ENCODE measurements at places on chromosomes 5 and 9.

DNA sequence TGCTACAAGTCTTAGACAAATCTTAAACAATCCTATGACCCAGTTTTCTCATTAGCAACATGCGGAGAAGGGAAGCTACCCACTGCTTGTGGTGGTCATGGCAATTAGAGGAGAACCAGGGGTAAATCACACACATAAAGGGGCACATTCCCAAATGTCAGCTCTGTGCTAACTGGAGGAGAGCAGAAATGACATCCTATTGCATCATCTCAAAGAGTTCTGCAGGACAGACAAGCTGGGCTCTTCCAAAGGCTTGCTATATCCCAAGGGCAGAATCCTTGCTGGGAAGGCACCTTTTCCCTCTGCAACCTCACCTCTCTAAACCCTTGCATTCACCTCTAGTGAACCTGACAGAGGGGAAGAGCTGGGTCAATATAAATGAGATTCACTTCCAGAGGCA, 17.0 kb upstream of the WWC1 start:
- no peak for DNase-seq

DNA sequence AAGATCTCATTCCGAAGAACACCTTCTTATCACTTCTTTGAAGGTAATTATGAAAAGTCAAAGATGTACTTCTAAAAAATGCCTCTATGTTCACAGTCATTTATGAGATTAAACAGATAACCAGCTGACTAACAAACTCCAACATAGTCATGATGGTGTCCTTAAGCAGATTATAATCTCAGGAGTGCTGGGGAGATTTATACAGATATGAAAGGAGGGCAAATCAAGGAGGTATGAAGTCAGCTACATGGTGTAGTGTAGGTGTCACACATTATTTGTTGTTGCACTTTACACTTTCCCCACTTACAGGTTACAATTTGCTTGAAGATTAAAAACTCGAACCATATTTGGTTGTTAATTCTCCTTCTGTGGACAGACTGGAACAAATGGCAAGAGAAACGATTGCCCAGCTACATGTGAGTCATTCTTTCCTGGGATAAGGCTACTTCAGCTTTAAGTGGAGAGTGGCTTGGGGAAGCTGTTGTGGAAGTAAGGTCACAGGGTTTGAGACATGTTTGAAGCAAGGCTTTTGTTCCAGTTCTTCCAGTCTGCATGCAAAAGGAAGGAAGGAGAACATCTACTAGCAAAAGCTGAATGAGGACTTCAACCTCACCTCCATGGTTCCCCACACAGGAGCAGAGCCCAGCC, 320.1 kb downstream of the ADGRV1 start:
- DNase-seq, result no peak

DNA sequence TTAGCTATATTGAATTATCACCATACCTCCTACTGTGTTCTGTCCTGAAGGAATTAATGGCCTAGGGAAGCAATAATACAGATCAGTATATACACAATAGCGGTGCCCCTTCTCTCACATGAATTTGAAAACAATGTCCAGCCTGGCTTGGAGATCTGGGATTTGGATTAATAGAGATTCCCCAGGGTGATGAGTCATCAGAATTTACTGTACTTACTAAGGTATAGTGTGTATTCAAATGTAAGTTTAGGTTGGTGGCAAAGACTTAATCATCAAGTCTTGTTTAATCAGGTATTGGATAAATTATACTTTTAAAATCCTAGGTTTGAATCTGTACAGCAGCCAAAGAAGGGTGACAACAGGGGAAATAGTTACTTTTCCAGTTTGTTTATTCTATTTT, 121.5 kb downstream of the FEM1C start:
- no peak for DNase-seq

DNA sequence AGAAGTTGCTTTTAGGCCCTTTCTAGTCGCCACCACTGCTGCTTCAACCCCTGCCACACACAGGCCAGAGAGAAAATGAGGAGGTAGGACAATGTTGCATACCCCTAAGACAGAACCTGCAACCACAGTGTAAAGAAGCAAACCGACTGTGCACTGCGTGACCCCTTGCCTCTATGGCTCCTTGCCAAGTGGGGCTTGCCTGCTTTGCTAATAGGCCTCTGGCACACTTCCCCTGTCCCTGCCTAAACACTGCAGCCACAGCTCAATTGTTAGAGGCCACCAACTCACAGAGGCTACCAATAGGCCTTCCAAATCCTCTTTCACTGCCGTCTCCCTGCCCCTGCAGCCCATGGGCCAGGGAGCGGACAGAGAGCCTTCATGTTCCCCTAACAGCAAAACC, 280.1 kb downstream of the CDH10 start:
- peak; percentile 23 for DNase-seq

DNA sequence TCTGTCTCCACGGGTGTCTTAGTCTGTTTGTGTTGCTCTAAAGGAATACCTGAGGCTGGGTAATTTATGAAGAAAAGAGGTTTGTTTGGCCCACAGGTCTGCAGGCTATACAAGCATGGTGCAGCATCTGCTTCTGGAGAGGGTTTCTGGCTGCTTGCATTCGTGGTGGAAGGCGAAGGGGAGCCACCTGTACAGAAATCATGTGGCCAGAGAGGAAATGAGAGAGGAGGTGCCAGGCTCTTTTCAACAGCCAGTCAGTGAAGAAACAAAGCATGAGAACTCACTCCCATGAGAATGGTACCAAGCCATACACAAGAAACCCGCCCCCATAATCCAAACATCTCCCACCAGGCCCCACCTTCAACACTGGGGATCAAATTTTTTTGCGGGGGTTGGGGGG, 53.4 kb downstream of the PFDN1 start:
- DNase-seq, result no peak

DNA sequence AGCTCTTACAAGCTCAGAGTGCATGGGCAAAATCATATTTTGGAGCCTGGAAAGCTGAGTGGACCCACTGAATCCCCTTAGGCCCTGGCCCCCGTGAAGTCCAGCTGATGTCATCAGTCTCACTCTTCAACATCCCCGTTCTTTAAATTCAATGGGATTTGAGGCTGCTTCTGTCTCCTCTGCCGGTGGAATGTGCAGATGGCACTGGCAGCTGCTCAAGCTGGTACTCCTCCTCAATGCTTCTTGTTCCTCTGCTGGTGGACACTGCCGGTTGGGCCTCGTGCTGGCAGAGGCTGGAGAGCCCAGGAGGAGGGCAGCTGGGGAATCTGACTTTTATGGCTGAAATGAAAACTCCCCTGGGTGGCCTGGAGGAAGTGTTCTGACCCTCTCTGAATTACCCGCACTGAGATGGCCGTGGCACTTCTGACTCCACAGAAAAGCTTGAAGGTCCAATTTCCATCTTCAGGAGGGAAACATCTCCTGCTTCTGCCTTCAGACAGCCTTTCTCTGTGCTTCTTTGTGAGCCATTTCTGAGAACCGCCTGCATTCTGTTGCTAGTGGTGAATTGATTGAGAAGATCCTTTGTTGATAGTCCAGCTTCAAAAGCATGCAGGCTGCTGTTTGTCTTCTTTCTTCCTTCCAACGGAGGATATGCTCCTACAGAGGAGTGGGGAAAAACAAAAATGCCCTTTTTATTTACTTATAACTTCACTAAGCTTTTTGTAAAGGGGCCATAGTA, 298.9 kb downstream of the TMEM38B start:
- DNase-seq, result no peak

DNA sequence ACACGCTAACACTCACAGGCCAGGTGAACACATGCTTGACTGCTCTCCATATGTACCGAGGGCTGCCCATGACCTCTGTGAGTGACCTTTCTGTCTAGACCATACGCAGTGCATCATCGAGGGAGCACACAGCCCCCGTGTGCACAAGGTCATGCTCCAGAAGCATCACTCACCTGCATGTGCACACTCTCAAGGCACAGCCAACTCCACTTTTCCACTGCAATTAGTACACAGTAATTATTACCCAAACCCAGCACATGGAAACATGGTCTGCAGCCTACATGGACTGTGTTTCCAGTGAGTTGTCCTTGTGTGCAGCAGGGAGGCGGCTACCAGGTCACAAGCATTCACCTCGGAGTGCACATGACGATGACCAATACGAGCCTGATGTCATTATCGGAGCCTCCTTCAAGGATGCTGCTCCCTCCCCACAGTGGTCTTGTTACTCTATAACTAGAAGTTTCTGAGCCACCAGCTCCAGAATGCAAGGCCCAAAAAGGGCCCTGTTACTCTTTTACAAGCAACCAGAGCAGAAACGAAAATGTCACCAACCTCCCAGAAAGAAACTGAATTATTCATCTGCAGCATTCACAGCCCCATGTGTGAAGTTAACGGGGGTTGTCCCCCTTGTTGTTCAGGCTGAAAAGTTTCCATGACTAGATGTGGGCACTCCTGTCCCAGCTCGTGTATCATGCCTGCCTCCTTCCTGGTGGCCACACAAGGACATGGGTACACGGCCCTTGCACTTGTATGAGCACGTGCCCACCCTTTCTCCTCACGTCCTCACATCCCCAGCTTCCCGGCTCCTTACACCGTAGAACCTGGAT, 31.2 kb downstream of the SEMA4D start:
- no peak for DNase-seq

DNA sequence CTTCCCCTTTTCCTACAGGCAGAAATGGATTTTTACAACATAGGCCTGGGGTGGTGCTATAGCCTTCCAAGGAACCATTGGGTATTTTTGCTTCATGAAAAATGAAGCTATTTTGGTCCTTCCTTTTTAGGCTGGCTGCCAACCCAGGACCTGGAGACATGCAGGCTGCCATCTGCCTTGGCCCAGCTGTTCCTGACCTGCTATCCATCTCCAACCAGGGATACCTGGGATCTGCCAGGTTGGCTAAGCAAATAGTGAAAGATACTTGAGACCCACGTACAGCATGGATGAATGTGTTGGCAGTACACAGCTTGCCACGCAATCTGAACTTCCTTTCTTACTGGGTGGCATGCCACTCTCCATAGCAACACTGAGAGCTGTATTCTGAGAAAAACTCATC, 31.1 kb downstream of the MRPS27 start:
- DNase-seq, result no peak

GRCh38 chr5:78730300-78731094, 81.9 kb upstream of the LHFPL2 start:
- no peak for DNase-seq

DNA sequence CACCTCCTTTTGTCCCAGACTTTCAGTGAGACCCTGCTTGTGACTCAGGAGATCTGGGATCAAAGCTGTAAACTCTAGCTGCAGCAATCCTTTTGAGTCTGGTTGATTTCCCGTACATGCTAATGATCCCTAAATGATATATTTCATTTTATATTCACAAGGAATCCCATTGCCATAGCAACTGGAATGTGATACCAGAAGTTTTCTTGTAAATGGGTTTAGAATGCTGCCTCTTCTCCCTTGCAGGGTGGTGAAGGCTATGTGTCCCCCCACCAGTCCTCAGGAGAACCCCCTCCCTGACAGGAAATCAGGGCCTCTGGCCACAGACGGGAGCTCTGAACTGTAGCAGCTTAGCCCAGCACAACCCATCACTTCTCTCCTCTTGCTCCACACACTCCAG, 215.0 kb downstream of the FSTL4 start:
- DNase-seq, result no peak

GRCh38 chr9:119050281-119050680, 319.0 kb downstream of the BRINP1 start:
- no peak for DNase-seq

- DNase-seq, result peak; percentile 39
These were observed 173.5 kb downstream of the TRIM32 start for GRCh38 chr9:116860509-116861120.

GRCh38 chr5:89929834-89930233, 479.7 kb downstream of the CETN3 start:
- DNase-seq, result no peak

GRCh38 chr5:110221036-110221435, 505.4 kb downstream of the TMEM232 start:
- no peak for DNase-seq

DNA sequence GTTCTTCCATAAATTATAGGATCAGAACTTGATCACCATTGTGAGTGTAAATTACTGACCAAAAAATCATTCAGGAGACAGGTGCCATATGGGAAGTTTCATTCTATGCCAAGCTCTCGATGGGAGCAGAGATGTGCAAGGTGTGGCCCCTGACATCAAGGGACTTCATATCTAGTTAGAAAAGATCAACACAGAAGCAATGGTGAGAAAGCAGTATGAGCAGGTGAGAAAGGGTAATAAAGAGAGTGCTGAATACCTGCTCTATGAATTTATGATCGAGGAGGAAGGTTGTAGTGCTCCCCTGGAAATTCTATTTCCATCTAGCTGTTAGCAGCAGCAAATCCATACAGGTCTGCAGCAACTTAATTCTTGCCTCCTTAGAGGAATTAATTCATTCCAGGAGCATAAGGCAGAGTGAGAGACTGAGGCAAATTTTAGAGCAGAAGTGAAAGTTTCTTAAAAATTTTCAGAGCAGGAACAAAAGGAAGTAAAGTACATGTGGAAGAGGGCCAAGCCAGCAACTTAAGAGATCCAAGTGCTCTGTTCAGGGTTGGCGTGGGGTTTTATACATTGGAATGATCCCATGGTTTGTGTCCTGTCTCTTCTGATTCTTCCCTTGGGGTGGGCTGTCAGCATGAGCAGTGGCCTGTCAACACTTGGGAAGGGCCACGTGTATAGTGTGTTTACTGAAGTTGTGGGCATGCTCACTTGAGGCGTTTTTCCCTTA, 181.8 kb downstream of the SAXO1 start:
- no peak for DNase-seq

DNA sequence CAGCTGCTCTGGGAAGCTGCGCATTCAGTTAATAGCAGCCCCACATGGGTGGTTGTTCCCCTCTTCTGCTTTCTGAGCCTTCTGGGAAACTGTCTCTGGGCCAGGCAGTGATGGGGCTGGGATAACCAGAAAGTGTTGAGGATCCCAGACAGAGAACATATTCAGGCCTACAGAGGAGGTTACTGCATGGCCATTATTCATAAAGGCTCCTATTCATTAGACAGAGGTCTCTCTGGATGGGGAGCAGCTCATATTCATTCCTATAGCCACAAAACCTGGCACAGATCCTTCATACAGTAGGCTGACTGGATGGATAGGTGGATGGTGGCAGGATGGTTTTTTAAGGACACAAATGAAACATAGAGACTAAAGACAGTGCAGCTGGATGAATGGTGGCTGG, 76.3 kb downstream of the HSPA4 start:
- no peak for DNase-seq

DNA sequence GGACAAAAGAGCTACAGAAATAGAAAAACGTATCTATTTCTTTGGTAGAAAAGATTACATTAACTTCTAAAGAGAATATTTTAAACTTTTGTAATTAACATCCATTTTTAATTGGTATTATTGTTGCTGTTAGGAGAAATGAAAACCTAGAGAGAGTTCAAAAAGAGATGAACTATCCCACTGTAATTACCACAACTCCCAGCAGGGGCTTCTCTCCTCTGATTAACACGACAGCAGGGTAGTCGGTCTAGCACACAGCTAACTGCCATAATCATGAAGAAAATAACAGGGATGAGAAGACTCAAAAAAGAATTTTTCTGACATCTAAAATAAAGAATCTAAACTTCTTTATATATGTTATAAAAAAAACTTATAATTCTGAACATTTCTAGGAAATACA, 86.2 kb upstream of the CDH9 start:
- no peak for DNase-seq

GRCh38 chr5:130992621-130993020, 172.4 kb downstream of the HINT1 start:
- no peak for DNase-seq

GRCh38 chr9:94182532-94182931, 76.6 kb upstream of the ZNF169 start:
- no peak for DNase-seq
